ENCODE measurements at places on chromosomes 7 and 10.
A peak's percentile ranks its signal among the peaks of the same experiment; 100 is the strongest.

DNA sequence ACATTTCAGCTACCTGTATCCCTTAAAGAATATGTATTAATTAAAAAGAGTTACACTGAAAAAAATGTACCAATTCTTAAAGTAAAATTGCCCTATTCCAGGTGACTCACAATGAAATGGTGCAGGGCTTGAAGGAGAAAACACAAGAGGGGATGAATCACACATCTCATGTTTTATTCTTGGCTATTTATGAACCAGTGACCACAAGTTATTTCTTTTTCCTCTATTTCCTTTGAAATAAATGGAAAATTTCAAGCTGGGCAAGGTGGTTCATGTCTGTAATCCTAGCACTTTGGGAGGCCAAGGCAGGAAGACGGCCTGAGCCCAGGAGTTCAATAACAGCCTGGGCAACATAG lies 106.8 kb downstream of the UBE2H start:
- DNase-seq, result no peak

- DNase-seq, result no peak
Observed at GRCh38 chr10:102463983-102464382, 12.6 kb upstream of the C10orf95 start.

DNA sequence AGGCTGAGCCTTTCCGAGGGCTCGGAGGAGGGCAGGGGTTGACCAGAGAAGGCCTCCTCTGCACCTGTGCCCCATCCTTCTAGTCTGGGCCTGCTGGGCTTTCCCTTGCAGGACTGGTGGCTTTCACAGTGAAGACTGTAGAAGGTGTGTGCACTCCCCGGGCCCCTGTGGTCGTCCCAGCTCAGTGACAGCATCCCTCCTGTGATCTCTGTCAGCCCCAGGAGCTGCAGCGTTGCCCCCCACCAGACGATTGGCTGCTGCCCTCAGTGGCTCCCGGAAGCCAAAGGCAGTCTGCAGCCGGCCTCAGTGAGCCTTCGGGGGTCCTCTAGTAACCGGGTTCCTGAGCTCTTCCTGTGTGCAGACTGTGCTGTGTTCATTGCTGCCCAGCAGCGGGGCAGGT lies 69.4 kb upstream of the EN2 start:
- DNase-seq, result no peak

DNA sequence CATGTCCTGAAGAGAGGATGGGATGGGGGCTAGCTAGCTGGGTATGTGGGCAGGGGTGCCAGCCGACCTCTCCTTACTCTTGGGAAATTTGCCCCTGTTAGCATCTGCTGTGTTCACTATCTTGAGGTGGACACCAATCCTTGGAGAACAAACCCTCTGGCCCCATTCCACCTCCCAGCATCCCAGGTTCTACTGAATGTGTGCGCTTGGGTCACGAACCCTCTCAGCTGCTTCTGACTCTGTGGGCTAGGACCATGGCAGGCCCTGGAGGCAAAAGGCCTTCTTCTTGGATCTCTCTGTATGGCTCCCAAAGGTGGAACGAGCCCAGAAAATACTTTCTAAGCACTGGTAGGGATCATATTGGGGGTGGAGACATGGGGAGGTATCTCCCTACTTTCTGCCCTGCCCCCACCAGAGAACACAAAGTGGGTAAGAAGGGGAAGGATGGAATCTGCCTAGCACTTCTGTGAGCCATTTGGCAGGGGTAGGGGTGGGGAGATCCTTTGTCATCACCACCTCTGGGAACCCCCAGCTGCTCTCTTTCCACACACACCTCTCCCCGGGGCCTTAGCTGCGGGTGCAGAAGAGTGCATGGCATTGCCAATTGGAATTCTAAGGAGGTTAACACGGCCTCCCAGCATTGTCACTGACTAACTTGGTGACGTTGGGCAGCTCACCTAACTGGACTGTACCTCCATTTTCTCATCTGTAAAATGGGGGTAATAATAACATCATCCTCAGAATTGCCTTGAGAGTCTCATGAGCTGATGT lies 7.7 kb downstream of the UNC5B start:
- no peak for DNase-seq

DNA sequence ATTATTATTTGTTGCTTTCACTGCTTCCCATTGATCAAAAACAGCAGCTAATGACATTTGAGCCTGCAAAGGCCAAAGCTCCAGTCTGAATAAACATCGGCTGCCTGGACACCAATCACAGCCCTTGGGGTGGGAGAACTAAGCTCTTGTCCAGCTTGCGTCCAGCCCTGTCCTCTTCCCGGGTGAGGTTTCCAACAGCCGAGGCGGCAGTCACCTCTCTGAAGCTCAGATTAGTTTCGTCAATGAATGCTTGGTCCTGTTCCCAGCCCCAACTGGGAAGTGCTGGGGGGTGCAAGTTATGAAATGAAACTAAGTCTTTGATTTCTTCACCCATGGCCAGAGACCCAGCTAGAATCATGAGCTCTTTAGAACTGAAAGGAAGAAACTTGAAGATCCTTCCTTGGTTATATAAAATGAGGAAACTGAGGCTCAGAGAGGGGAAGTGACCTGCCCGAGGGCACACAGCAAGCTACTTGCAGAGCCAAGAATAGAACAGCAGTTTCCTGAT lies 114.0 kb upstream of the TCF7L2 start:
- DNase-seq, result no peak

- DNase-seq, result no peak
Observed at GRCh38 chr7:108093341-108093740, 36.8 kb downstream of the LAMB4 start.

GRCh38 chr10:111486346-111486745 lies 409.5 kb downstream of the ADRA2A start:
- DNase-seq, result no peak

- no peak for DNase-seq
Observed at GRCh38 chr10:47095211-47095610, 184.0 kb downstream of the PTPN20 start.

GRCh38 chr10:121268863-121269432 lies 329.3 kb downstream of the FGFR2 start:
- no peak for DNase-seq

GRCh38 chr10:130764651-130765050 lies 546.9 kb downstream of the TCERG1L start:
- DNase-seq, result no peak

GRCh38 chr7:19772306-19772705 lies 1.1 kb downstream of the TMEM196 start:
- no peak for DNase-seq

GRCh38 chr10:70465832-70466231 lies 12.7 kb upstream of the PALD1 start:
- no peak for DNase-seq

GRCh38 chr7:121404348-121404747 lies 8.2 kb upstream of the FAM3C start:
- peak; percentile 50 for DNase-seq

DNA sequence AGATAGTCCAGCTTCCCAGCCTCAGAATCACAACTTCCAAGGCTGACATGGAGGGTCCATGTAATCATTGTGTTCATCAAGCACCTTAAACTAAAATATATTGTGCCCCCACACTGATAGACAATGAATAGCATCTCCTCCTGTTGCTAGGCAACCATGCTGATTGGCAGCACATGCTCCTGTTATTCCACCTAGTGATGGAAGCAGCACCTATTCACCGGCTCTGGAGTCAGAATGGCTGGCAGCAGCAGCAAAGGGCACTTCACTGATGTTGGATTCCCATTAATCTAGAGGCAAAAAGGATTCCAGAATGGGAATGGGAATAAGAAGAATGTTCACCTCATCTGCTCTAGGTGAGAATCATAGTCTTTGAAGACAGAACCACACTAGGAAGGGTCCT lies 55.0 kb downstream of the RELN start:
- no peak for DNase-seq

- peak; percentile 49 for DNase-seq
Observed at GRCh38 chr7:95246831-95247370, 77.4 kb downstream of the PON1 start.

- DNase-seq, result no peak
Observed at GRCh38 chr7:122682815-122683550, 15.9 kb downstream of the RNF133 start.

- no peak for DNase-seq
Observed at GRCh38 chr7:116801092-116801710, 61.2 kb upstream of the CAPZA2 start.

- no peak for DNase-seq
Observed at GRCh38 chr7:81618396-81619014, 151.3 kb downstream of the HGF start.

DNA sequence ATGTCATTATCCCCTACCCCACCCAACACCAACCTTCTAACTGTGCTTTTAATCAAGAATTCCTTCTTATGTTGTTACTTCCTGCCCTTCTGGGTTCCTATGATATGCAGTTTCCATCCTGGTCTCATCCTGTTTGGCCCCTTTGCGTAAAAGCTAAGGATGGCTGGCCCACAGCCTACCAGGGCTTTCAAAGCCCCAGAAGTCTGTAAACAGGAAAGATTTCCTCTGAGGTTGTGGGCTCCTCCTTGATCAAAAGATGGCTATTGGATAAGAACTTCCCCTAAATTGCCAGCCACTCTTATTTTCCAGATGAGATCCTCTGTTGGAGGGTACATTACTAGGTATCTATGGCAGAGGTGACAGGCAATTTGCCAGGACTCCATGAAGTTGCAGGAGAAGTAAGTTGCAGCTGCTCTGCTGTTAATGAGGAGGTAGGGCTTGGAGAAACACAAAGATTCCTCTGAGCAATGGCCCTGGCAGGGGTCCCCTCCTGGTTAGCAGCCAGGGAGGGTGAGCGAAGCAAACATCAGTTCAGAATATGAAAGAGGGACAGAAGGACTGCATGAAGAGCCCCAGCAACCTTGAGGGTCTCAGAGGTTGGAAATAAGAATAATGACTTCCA lies 32.1 kb downstream of the NRP1 start:
- no peak for DNase-seq

DNA sequence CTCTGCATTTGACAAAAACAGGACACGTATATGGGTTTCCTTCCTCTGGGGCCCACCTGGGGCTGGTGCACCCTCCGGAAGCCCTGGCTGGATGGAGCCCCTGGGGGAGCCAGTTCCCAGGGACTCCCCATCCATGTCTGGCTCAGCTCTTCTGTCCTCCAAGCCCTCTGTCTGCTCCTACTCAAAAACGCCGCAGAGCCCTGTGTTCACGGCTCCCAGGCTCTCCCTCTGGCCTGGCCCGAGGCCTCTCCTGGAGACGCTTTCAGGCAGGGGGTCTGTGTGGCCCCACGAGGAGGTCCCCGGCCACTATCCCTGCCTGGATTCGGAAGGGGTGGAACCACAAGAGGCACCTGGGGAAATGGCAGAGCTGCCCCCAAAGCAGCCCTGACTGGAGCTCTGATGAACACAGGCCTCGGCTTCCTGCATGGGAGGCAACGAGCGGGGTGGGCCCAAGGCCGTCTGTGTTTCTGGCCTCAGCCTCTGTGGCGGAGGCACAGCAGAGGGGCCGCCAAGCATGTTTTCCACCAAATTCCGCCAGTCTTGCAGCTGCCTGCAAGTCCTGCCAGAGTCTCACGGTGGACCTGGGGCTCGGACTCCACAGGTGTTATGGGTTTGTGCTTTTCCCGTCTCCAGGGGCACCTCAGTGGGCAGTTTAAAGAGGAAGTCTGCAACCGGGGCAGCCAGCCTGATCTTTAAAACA lies 22.6 kb upstream of the INPP5A start:
- no peak for DNase-seq

DNA sequence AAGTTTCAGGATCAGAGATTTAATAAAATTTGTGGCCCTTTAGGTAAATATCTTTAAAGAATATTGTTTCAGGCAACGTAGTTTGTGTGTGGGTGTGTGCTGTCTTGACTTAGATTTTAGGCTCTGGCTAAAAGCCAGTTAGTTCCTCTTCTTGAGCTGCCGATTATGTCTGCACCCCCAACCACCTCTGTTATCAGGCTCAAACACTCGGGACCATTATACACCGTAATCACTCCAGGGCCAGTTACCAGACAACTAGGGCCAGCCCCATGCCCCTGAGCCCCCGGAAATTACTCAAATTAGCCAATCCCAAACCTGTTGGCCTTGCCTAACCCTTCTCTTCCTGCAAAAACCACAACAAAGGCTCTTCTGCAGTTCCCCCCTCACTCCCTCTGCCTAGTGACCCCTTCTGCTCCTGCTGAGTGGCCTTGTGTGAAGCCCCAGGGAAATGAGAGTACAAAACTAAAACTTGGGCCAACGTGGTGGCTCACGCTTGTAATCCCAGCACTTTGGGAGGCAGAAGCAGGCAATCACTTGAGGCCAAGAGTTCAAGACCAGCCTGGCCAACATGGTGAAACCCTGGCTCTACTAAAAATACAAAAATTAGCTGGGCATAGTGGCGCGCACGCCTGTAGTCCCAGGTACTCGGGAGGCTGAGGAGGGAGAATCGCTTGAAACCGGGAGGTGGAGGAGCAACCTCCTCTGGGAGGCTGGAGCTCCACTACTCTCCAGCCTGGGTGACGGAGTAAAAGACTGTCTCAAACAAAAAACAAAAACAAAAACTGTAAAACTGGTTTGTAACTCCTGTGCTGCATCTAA lies 9.2 kb upstream of the HNRNPF start:
- DNase-seq, result peak; percentile 24

DNA sequence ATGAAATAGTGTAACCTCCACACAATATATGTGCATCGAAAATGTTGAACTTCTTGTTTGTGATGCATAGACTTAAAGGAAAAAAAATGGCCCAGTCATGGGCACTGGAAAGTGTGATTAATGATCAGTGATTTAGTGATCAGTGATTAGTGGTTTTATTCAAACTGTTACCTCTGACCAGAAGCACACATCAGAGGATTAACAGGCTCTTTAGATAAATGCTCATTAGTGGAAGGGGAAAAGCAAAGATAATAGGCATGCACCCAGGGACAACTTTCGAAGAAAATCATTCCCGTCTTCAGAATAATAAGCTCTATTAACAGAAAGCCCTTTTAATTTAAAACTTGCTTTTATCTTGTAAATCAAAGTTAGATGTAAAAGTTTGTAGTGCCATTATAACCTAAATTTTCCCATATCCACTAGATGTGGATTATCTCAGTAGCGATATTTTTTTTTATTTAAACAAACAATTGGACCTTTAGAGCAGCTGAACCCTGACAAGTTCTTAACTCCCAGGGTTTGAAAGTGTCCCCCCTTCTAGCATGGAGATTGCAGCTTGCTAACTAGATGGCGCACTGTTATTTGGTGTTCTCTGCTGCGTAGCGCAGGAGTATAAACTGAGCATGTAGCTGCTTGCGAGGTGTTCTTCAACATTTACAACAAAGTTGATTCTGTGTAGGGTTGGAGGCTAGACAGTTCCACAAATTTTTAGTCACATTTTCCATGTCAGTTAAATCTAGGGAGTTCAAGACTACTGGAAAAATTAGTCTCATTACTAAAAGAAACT lies at the start of gene CREB5:
TSS of gene CREB5 (plus strand) at position 643 of the 787 bp plus-strand sequence. CDS start 397 bp downstream, outside the sequence.
- no peak for DNase-seq

- DNase-seq, result no peak
Observed at GRCh38 chr10:129288999-129289584, 177.9 kb upstream of the MGMT start.

DNA sequence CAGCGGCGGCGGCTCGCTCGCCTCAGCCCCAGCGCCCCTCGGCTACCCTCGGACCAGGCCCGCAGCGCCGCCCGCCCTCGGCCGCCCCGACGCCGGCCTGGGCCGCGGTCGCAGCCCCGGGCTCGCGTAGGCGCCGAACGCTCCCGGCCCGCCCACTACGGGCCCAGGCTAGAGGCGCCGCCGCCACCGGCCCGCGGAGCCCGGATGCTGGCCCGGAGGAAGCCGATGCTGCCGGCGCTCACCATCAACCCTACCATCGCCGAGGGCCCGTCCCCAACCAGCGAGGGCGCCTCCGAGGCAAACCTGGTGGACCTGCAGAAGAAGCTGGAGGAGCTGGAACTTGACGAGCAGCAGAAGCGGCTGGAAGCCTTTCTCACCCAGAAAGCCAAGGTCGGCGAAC lies 18.2 kb upstream of the TSPAN33 start:
- DNase-seq, result no peak
